ENCODE measurements at places on chromosomes 4 and X.

DNA sequence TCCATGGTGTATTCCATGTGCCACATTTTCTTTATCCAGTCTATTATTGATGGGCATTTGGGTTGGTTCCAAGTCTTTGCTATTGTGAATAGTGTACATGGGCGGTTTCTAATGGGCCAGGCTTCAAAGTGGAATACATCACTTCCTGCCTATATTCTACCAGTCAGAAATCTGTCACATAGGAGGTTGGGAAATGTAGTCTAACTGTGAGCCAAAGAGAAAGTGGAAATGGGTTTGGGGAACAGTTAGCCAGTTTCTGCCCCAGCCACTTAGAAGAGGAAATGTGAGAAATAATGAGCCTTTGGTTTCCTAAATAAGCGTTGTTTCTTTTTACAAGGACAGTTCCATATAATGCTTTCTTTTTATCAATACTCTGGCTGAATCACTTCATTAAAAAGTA, 85.1 kb upstream of the AP1S2 start:
- no peak for DNase-seq

GRCh38 chr4:139629436-139630125, 36.0 kb upstream of the MGST2 start:
- DNase-seq = no peak

- DNase-seq = peak; percentile 57
Measured at GRCh38 chr4:38411092-38411491, 252.9 kb upstream of the KLF3 start.

DNA sequence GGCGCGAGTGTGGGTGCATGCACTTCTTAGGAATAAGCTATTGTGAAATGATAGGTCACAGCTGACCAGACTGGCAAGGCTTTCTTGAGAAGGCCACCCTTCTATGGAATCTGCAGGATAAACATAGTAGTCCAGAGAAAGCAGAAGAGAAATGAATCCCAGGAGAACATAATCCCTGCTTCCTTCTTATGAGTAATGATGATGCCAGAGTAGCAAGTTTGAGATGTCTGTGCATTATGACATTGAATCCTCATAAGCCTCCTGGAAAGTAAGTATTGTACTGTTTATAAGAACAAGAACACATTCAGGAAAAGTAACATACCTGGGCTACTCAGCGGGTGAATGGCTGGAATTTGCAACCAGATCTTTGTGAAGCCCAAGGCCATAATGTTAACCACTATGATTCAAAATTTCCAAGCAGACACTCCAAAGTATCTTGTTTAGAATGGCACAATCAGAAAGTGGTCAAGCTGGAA, 272.1 kb upstream of the HS3ST1 start:
- no peak for DNase-seq

- peak; percentile 68 for DNase-seq
Measured at GRCh38 chr4:83644677-83645659, 109.1 kb downstream of the GPAT3 start.

DNA sequence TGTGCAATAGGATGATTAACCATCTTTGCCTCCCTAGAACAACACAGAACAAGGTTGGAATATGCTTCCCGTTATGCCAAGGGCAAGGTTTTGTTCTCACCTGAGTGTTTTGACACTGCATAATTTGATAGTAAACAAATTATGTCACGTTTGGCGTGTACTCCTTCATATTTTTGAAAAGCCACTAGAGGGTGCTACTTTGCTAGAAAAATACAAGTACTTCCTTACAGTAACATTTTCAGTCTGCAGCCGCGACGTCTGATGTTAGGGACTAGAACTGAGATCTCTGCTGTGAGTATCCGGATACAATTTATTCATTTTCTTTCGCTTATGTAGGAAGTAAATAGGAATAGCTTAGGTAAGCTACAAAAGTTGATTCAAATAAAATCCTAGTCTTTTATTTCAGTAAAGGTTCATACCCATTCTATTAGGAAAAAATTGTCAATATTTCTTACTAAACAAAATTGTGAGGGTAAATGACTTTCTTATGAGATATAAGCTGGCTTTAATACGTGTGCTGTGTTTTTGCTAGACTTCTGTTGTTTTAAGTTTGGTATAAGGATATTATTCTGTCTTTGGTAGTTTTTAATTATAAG, 181.1 kb upstream of the WDFY3 start:
- peak; percentile 54 for DNase-seq

GRCh38 chr4:67721315-67721769, 20.4 kb upstream of the UBA6 start:
- DNase-seq = no peak

DNA sequence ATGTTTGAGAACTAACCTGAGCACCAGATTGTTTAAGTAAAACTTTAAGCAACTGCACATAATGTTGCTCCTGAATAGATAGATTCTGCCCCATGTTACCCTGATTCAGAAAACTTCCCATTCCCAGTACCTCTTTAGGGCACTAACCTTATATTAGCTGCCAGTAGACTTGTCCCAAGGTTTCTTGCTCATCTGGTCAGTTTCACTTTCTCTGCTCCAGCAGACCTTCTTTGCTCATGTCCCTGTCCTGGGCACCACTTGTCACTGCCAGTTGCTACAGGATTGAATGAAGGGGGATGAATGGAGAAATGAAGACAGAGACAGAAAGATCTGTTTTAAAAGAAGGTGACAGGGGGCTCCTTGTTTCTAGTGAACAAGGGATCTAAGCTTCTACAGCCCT, 65.2 kb upstream of the UGT2B10 start:
- DNase-seq = no peak

- no peak for DNase-seq
Measured at GRCh38 chr4:13289391-13289790, 194.7 kb downstream of the RAB28 start.

- peak; percentile 17 for DNase-seq
Measured at GRCh38 chr4:110869862-110870572, 247.1 kb upstream of the PITX2 start.

GRCh38 chr4:188986271-188986689, 847.0 kb downstream of the TRIML1 start:
- DNase-seq = no peak

GRCh38 chr4:26912810-26913209, 52.2 kb downstream of the STIM2 start:
- DNase-seq = no peak

GRCh38 chrX:37644381-37645305, 40.9 kb upstream of the XK start:
- no peak for DNase-seq

DNA sequence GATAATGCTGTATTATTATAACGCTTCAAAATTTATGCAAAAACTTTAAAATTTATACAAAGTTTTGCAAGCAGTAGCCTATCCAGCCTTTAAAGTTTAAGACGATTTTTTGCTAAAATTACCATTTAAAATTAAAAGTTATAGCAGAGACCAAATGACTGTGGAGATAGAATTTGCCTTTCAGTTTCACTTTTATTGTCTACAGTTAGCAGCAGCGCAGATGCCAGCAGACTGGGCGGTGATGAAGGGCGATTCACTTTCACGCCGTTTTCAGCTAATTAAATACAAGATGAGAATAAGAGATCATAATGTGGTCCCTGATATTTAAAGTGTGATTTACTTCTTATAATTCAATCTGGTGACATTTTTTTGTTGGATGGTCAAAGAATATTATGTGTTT, 1381.5 kb upstream of the ADGRL3 start:
- DNase-seq = peak; percentile 15

DNA sequence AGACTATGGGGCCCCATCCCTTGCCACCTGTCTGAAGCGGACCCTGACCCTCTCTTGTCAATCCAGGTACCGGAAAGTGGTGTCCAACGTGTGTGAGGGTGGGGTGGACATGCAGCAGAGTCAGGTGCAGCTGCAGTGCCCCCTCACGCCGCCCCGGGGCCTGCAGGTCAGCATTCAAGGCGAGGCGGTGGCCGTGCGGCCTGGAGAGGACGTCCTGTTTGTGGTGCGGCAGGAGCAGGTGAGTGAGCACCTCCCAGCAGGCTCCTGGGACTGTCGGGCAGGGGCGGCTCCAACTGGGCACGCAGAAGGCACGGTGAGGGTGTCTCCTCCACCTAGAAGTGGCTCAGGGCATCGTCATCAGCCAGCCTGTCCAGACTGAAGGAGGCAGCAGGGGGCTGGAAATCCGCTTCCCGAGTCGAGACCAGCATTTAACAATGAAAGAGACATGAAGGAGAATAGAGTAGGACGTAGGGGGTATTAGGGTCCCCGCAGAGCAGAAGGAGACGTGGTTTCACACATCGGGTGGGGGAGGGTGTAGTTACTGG, 221.6 kb downstream of the AFAP1 start:
- no peak for DNase-seq

- no peak for DNase-seq
Measured at GRCh38 chr4:98113012-98113411, 30.3 kb downstream of the STPG2 start.

DNA sequence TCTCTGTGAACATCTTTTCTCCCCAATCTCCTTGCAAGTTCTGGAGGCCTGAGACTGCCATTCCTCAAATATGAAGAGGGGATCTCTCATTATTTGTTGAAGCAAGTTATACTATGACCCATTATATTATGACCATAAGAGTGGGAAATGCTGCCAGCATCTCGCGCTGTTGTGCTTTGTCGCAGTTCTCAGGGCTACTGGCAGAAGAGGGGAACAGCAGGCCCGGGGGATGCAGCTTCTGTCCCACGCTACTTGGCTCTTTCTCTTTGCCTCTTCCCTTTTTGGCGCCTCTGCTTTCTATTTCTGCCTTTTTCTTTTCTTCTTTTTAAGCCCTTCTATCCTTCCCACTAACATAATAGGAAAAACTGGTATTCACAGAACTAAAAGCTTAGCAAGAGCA, 64.2 kb downstream of the GEMIN8 start:
- no peak for DNase-seq

DNA sequence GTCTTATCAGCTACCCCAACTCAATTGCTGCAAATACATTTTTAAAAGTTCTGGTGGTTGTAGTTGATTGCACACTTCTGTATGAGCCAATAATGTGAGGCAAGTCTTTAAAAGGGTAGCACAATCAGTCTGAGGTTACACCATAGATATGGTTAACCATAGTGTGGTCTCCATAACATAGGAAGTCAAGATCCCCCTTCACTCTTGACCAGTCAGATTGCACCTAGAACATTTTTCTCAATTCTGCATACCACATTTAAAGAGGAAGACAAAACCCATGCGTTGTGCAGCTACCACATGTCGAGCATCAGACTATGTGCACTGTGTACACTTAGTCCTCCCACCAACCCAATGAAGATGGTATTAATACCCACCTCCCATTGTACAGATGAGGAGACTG, 26.5 kb upstream of the CYBB start:
- no peak for DNase-seq

- no peak for DNase-seq
Measured at GRCh38 chrX:139750390-139750789, 42.4 kb upstream of the MCF2 start.

All from GM13977 (cell line).